ENCODE measurements at places on chromosomes 16 and 17.

DNA sequence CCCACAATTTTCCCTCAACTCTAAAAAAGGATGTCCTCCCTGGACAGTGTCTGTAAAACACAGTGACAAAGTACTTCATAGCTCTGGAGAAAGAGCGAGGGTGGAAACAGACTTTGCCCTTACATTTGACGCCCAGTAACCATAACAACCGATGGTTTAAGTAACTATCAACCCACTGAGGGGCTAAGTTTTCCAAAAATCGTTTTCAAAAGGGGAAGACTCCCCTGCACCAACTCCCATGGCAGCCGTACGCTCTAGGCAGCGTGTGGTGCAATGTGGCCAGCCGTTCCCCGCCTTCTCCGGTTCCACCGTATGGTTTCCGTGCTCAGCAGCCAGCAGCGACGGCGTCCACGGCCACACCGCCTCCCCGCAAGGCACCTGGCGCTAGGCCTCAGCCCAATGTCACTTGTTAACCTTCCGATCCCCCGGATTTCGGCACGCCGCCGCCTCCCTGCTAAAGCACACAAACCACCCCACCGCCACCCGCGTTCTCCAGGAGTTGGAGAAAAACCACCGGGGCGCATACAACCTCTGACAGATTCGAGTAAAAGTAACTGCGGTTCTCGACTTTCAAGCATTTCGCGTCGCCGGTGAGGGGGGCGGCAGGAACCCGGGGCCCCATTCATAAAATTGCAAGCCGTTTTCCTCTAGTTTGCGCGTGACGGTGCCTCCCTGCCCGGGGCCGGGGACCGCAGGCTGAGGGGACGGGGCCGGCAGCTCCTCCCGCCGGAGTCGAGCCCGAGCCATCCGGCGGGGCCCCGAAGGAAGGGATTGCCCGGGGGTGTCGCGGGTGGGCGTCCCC, 661 bp downstream of the TEX2 start:
- DNase-seq, result peak; percentile 16

DNA sequence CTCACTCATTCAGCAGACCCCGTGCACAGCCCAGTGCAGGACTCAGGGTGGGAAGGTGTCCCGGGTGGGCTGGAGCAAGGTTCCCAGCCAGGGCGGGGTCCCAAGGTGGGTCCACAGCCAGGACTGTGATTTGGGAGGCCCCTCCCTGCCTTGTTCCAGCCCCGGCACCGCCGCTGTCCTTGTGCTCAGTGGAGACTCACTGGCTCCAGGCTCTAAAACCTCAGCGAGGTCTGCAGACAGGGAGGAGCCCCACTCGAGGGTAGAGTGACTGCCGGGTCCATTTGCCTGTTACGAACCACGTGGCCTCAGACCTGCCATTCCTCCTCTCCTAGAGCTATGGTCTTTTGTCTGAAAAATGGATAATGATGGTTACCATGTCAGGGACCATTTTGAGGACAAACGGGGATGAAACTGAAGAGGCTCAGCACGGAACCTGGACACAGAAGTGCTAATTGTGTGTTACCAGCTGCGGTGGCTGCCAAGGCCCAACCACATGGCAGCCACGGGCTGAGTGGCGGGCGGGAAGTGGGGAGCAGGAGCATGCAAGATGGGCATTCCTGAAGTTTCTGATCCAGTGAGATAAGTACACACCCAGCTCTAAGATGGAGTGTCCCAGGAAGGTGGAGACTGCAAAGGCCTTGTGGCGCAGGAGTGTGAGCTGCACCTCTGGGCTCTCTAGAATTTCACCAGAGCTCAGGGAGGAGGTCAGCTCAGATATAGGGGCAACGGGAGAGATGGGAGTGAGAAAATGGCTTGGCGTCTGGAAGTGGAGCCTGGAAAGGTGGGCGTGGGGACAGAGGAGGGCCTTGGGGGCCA, 317.6 kb downstream of the SEC14L1 start:
- no peak for DNase-seq

- DNase-seq, result no peak
Measured at GRCh38 chr16:7709186-7709585, 376.5 kb downstream of the RBFOX1 start.

- DNase-seq, result no peak
Measured at GRCh38 chr16:27598931-27599565, 49.1 kb downstream of the KATNIP start.

Measured in activated CD8-positive, alpha-beta memory T cell treated with anti-CD3 and anti-CD28 coated beads for 1 hour (primary cell).